Ecto neural progenitor cell (in vitro differentiated cells): ENCODE measurements at places on chromosomes 6 and 20.

- peak; percentile 57 for DNase-seq
Observed at GRCh38 chr6:47097092-47097945, 55.2 kb upstream of the ADGRF1 start.

DNA sequence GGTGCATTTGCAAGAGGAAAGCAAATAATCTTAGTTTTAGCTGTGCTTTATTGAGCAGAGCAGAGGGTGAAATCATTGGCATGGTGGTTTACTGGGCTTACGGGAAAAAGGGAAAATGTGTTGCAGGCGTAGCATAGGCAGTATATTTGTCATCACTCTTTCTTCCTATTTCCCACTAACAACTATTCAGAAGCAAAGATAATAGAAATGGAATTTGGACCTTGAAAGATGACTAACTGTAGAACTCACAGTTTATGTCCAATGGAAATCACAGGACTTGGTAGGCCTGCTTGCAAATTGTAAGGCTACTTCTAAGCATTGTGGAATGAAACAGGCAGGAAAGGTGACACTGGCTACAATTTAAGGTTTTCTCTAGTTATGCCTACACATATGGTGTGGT, 611.9 kb upstream of the MAN1A1 start:
- no peak for DNase-seq

DNA sequence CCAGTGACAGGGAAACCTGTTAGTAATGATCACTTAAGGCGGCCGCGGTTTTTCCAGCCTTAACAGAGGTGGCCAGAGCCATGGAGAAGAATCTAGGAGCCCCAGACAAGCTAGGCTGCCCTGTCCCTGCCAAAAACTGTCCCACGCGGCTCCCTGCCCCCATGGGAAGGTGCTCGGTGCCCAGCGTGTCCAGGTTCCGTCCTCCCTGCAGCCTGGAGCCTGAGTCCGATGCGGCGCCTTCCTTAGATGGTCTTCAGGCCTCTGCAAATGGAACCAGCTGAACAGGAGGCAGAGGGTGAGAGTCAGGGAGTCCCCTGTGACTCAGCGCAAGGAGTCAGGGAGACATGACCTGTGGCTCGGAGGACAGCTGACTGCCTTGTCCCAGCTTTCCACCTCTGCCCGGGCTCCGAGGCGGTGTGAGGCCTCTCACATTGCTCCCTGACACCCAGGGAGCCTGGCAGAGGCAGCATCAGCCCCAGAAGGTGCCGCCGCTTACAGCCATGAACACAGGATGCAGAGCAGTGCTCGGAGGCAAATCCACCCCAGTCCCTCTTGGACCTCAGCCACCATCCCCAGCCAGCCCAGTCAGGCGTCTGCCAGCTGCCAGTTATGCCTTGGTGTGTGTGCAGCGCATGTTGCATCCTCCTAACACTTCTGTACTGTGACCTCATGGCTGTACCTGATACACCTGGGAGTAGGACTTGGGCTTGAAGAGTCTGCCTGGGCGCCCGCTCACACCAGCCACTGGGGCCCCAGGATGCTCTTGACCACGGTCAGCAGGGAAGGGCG, 377.7 kb downstream of the CDH4 start:
- DNase-seq, result no peak

DNA sequence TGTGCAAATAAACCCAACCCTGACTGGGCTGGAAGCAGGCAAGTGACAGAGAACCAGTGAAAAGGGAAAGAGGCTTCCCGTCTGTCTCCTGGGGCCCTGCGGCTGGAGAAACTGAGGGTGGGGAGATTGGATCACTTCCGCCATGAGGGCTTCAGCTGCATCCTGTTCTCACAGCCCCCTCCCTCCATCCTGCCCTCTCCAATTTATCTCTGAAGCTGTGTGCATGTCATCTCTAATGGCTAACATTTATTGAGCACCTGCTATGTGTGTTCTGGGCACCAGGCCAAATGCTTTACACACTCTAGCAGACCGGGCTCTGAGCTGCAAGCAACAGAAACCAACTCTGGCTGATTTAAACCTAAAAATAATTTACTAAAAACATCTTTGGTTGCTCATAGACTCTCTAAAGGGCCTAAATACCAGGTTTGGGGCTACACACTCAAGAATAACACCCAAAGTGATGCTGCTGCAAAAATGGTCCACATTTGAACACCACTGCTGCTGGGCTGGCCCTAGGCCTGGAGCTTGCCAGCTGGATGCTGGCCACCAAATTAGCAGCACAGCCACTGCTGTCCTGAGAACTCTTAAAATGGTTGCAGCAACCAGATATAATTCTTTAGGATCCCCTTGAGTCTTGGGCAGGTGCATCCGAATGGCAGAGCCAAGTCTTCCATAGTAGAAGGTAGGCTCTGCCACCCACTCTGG, 123.6 kb upstream of the LRFN2 start:
- DNase-seq, result no peak

DNA sequence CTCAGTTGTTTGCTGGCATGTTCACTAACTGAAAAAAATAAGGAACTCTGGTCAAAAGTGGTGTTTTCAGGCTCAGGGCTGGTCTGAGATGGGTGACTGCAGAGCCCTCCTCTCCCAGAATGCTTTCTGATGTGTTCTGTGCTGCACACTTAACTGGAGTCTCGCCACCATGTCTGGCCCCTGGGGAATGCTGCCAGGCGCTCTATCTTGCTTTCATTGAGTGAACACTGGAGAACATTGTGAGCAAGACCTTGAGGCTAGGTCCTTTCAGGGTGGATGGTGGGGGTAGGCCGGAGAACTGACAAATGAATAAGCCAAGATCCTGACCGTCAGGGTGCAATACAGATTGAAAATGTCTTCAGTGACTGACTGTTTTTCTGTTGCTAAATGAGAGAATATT, 19.5 kb downstream of the PANK2 start:
- no peak for DNase-seq
